ENCODE measurements at places on chromosomes 1 and 21. TPM values are rescaled to one million over a fixed set of nuclear protein-coding genes. Genes with fewer than 3 reads are reported as not detected.

C1orf167 gene
- not detected for total RNA-seq

RBBP4 gene
- total RNA-seq: 186 TPM

CFAP57 gene
- total RNA-seq: 0.74 TPM

ETV3 gene
- 12.5 TPM for total RNA-seq

LCE6A gene
- total RNA-seq: not detected

KPRP gene
- not detected for total RNA-seq

GPR25 gene
- total RNA-seq: 0.25 TPM

ADGRB2 gene
- total RNA-seq: 60.2 TPM

VPS45 gene
- 60.7 TPM for total RNA-seq

GBP3 gene
- total RNA-seq: 0.74 TPM

All from temporal lobe (tissue), 4 donors.